ENCODE measurements at places on chromosomes 1 and 21.

DNA sequence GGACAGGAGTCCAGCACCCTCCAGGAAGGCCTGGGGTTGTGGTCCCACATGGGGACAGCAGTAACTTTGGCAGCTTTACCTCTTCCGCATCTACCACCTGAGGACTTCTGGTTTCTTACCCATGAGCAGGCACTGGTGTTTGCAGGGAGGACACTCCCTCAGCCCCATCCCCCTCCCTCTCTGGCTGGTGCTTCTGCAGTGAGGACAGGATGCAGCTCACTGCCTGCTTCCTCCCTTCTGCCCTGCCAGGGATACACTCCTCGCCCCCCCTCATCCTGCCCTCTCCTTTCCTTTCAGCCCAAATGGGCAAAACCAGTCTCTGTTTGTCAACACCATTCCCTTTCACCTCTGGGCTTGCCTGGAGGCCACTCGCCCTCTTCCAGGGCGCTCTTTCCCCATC is 62.4 kb downstream of the KIRREL1 start:
- H3K27me3 ChIP-seq: peaks cover 69% of the 10 kb centered on the region
- no peak overlapping the region for H3K27ac ChIP-seq
- H3K4me3 ChIP-seq: no peak overlapping the region
- no peaks in the 10 kb centered on the region for H3K4me1 ChIP-seq
- no peak for DNase-seq

- no peaks in the 10 kb centered on the region for H3K4me1 ChIP-seq
- H3K27me3 ChIP-seq: peaks cover 60% of the 10 kb centered on the region
- no peak for DNase-seq
- no peak overlapping the region for H3K27ac ChIP-seq
- no peak overlapping the region for H3K4me3 ChIP-seq
Observed at GRCh38 chr1:17569200-17570139, 30.0 kb downstream of the ARHGEF10L start.

- no peaks in the 10 kb centered on the region for H3K36me3 ChIP-seq
- no peaks in the 10 kb centered on the region for H3K27me3 ChIP-seq
- H3K4me1 ChIP-seq: no peaks in the 10 kb centered on the region
- no peak overlapping the region for H3K27ac ChIP-seq
Observed at GRCh38 chr21:44392916-44393315, 39.5 kb downstream of the TRPM2 start.

DNA sequence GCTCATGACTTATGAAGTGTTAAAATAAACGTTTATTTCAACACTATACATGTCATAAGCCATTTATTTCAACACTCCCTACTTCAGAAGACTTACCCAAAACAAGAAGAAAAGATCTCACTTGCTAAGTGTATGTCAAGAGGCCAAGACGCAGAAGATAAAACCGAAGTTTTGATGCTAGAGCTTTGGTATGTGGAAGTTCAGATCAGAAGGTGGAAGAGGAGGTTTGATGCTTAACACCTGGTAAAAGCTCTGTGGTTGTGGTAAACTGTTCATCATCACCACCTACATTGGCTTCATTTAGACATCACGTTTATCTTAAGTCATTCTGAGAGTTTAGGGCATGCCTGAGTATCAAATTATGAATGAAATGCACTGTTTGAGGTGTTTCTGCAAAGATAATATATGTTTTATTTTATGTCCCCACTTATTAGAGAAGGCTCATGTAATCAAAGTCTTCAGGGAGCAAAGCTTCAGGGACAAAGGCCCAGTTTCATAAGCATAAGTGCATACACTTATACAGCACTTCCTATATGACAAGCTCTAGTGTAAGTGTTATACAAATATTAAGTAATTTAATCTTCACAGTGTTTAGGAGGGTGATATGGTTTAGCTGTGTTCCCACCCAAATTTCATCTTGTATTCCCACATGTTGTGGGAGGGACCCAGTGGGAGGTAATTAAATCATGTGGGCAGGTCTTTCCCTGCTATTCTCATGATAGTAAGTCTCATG is 533.3 kb downstream of the PTBP2 start:
- H3K36me3 ChIP-seq: no peaks in the 10 kb centered on the region
- H3K4me3 ChIP-seq: no peak overlapping the region
- H3K27me3 ChIP-seq: no peaks in the 10 kb centered on the region
- peaks cover 3% of the 10 kb centered on the region for H3K4me1 ChIP-seq

DNA sequence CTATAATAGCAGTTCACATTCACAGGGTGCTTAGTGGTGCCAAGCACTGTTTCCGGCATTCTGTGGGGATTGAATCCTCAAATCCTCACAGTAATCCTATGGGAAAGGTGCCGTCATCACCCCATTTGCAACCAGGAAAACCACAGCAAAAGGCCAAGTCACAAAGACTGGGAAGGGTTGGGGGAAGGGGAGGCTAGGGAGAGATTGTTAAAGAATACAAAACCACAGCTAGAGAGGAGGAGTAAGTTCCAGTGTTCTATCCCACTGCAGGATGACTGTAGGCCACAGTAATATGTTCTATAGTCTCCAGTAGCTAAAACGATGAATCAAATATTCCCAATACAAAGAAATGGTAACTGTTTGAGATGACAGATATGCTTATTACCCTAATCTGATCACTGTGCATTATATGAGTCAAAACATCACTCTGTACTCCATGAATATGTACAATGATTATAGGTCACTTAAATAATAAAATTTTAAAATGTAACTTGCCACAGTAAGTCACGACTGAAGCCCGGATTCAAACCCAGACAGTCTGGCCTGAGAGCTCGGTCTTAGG is 256.8 kb downstream of the TOMM20 start:
- H3K36me3 ChIP-seq: no peaks in the 10 kb centered on the region
- no peak overlapping the region for H3K27ac ChIP-seq

- no peak overlapping the region for H3K4me3 ChIP-seq
- no peaks in the 10 kb centered on the region for H3K27me3 ChIP-seq
- peak overlapping the region; percentile 38 for H3K27ac ChIP-seq
- no peak for DNase-seq
Observed at GRCh38 chr1:161196521-161197451, 2.1 kb downstream of the ADAMTS4 start.

Data from effector memory CD8-positive, alpha-beta T cell (primary cell).